ENCODE measurements at places on chromosomes 1 and 21.

DNA sequence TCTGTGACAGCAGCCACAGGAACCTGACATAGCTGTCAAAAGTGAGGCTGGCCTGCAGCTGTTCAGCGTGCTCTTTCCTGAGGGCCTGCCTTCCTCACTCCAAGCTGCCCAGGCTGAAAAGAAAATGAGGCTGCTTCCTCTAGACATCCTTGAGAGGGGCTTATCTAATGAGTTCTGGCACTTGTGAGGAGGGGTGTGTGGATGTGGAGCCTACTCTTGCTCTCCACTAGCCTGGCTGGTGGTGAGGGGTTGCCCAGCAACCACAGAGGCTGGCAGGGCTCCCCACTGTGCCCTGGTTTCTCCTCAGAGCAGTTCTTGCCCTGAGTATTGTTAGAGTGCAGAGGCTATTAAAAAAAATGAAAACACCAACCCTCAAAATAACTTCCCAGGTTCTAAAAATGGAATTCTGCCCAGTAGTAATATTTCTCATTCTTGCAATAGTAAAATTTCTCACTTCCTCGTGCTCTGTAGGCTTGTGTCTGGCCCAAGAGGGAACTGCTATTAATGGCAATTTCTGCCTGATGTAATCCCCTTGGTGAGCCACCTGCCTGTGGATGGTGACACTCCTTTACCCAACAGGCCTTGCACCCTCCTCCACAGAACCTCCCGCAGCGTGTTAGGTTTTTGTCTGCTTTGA is 52.6 kb upstream of the EPS8L3 start:
- no peaks in the 10 kb centered on the region for H3K36me3 ChIP-seq
- no peaks in the 10 kb centered on the region for H3K27me3 ChIP-seq
- H3K4me3 ChIP-seq, result no peak overlapping the region
- no peaks in the 10 kb centered on the region for H3K4me1 ChIP-seq
- no peak overlapping the region for H3K27ac ChIP-seq
- DNase-seq, result no peak

DNA sequence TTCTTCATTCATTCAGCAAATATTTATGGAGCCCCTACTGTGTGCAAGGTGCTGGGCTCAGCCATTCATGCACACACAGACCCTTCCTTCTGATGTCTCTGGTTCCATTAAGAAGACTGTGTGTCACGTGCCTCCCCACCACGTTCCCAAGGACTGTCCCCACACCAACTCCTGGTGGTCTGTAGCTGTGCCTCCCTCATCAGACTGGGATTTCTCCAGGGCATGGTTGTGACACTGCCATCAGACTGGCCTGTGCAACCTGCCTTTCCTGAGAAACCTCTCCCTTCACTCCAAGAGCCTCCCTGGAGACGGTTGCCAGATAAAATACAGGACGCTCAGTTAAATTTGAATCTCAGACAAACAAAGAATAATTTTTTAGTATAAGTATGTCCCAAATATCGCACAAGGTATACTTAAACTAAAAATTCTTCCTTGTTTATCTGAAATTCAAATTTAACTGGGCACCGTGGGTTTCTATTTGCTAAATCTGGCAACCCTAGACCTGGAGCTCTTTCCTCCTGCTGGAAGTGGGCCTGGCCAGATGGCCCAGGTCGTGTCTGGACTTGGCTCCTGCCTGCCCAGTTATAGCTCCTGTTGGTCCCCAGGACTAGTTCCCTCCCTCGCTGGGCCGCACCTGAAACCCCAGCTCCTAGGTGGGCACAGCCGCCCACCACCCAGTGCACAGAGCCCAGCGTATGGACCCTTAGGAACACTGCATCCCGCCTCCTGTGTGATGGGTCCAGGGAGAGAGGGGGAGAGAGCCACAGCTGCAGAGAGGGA is 76.9 kb downstream of the RAP1GAP start:
- DNase-seq, result no peak
- no peak overlapping the region for H3K4me3 ChIP-seq
- no peaks in the 10 kb centered on the region for H3K27me3 ChIP-seq
- H3K27ac ChIP-seq, result no peak overlapping the region
- peaks cover 26% of the 10 kb centered on the region for H3K4me1 ChIP-seq

DNA sequence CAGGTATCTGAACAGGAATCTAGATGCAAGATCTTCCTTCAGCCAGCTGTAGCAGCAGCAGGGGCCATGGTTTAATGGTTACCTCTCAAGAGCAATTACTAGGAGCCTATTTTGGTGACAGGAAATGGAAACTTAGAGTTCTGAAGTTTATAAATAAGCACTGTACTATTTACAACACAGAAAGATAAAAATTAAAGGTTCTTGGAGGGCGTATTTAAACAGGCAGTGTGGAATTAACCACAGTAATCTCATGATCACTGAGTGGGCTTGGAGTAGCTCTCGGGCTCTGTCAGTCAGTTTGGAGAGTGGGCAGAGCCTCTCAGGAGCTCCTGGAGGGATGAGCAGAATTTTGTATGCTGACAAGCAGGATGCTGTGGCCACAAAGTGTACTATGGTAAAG is 10.2 kb upstream of the FCRL5 start:
- H3K4me1 ChIP-seq, result no peaks in the 10 kb centered on the region
- no peak overlapping the region for H3K27ac ChIP-seq
- peaks cover 12% of the 10 kb centered on the region for H3K27me3 ChIP-seq
- DNase-seq, result no peak
- no peaks in the 10 kb centered on the region for H3K36me3 ChIP-seq

DNA sequence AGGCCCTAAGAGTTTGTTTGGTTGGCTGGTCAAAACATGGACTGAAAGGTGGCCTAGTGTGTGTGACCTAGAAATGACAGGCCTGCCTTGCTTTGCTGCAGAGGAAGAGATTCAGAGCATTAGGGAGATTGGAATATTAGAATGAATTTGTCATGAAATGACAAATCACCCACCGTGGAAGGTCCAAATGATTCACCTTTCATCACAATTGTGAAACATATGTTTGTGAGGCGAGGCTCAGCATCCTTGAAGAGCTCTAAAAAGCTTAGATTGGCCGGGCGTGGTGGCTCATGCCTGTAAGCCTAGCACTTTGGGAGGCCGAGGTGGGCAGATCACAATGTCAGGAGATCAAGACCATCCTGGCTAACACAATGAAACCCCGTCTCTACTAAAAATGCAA is 5.5 kb downstream of the LCE1B start:
- H3K36me3 ChIP-seq, result no peaks in the 10 kb centered on the region
- H3K4me3 ChIP-seq, result no peak overlapping the region
- H3K27me3 ChIP-seq, result peaks cover 19% of the 10 kb centered on the region
- no peak for DNase-seq
- H3K4me1 ChIP-seq, result no peaks in the 10 kb centered on the region

DNA sequence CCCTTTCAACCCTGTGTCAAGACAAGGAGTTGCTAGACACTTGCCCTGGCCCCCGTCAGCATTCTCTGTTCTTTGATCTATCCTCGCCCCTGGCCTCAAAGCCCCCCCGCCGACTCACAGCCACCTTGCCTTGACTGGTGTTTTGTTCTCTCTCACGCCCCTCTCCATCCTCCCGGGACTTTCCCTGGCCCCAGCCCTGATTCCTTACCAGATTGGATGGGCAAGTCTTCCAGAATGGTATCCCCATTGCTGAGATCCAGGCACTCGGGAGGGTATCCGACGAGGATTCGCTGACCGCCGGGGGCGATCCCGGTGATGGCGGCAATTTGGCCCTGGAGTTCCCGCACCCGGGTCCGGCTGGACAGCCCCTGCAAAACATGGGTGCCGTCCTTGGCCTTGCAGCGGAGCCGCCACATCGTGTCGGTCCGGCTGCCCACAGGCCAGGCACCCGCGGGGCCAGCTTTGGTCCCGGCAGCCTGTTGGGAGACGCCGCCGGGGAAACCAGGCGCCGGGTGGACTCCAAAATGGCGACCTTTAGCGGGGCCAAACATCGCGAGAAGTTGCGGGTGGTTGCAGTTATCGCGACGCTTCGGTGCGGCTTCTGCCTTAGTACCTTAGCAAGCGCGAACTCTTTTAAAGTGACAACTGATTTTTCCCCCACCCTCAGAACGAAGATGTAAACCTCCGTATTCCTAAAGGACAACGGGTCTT is 373 bp downstream of the YOD1 start:
- peak overlapping the region; percentile 79 for H3K27ac ChIP-seq
- no peaks in the 10 kb centered on the region for H3K27me3 ChIP-seq
- H3K36me3 ChIP-seq, result peaks cover 27% of the 10 kb centered on the region
- H3K4me1 ChIP-seq, result peaks cover 18% of the 10 kb centered on the region

GRCh38 chr1:210627755-210628154 is 299.1 kb downstream of the HHAT start:
- no peak overlapping the region for H3K27ac ChIP-seq
- DNase-seq, result no peak
- H3K27me3 ChIP-seq, result peaks cover 9% of the 10 kb centered on the region
- H3K4me3 ChIP-seq, result no peak overlapping the region
- no peaks in the 10 kb centered on the region for H3K36me3 ChIP-seq

GRCh38 chr1:91790392-91790791 is 95.6 kb downstream of the TGFBR3 start:
- peaks cover 32% of the 10 kb centered on the region for H3K4me1 ChIP-seq
- DNase-seq, result no peak
- no peaks in the 10 kb centered on the region for H3K36me3 ChIP-seq

- no peak overlapping the region for H3K4me3 ChIP-seq
- H3K36me3 ChIP-seq, result no peaks in the 10 kb centered on the region
- no peaks in the 10 kb centered on the region for H3K27me3 ChIP-seq
- no peaks in the 10 kb centered on the region for H3K4me1 ChIP-seq
- DNase-seq, result no peak
- H3K27ac ChIP-seq, result no peak overlapping the region
These were observed 29.4 kb upstream of the GNG4 start for GRCh38 chr1:235679005-235679404.

DNA sequence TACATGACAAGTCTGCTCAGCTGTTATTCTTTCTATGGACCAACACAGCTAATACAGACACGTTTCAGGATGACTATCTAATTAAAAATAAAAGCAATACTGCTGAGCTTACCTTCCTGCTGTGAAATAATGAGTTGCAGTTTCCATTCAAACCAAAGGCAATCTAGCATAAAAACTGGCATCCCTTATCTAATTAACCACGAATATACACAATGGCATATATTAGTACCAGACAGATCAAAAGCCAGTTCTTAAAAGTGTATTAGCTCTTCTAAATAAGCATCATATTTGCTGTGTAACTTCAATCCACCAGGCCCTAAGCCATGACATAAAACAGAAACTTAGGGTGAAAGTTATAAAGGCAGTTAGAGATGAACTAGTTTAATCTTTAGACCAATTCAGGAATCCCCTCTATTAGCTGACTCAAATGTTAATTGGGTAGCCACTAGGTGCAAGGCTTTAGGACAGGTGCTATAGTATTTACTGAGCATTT is 20.6 kb downstream of the TESK2 start:
- no peaks in the 10 kb centered on the region for H3K27me3 ChIP-seq
- no peak for DNase-seq
- H3K36me3 ChIP-seq, result no peaks in the 10 kb centered on the region
- no peak overlapping the region for H3K27ac ChIP-seq
- no peaks in the 10 kb centered on the region for H3K4me1 ChIP-seq

DNA sequence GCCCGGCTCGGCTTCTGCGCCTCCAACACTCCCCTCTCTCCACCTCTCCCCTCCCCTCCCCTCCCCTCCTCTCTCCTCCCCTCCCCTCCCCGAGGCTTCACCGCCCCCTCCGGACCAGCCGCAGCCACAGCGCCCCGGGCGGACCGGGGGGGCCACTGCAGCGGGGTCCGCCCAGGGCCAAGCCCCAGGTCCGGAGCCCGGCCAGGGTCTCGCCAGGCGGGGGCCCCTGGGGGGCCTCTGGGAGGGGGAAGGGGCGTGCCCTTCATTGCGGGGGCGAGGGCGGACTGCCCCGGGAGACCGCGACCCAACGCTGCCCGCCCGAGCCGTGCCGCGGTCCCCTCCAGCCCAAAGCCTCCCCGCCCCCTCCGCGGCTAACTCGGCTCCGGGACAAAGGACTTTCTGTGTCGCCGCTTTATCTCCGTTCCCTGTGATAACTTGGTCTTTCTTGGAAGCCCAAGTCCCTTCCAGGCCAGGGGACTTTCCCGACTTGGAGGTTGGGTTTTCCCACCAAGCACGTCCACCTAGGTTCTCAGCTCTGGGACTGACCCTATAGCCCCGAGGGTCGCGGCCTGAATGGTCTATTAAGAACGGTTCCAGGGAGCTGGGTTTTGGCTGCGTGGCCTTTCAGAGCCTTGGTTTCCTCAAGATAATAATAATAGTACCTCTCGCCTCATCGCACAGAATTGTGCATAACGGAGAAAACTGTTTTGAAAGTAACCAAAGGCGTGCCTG is at the start of gene UBQLN4:
Gene UBQLN4, minus strand, starts transcription at position 31 of the 732 bp plus-strand sequence. CDS start 97 bp downstream, outside the sequence.
- H3K4me3 ChIP-seq, result peak within 1 kb of the TSS; percentile 99
- peaks cover 9% of the 10 kb centered on the region for H3K4me1 ChIP-seq
- no peaks in the 10 kb centered on the region for H3K27me3 ChIP-seq
- peak; percentile 93 for DNase-seq
- peak within 1 kb of the TSS; percentile 95 for H3K27ac ChIP-seq
- peaks cover 19% of the 10 kb centered on the region for H3K36me3 ChIP-seq

DNA sequence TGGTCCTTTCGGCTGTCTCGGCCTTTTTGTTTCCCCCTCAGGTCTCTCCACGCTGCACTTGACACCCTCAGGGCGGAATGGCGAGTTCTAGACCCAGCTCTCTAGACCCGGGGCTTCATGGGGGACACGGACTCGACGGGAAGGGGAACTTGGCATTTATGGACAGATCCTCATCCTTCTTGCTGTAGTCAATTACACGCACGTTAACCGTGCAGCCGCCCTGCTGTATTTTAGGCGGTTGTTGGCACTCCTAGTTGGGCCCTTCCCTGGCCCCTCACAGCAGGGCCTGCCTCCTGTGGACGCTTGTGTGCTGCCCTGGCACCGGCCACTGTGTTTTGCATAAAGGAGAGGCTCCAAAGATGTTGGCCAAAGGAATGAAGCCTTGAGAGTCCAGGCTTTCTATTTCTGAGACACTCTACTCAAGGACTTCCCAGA is 558 bp upstream of the BTG3 start:
- no peaks in the 10 kb centered on the region for H3K27me3 ChIP-seq
- H3K27ac ChIP-seq, result no peak overlapping the region
- H3K4me3 ChIP-seq, result peak overlapping the region; percentile 89
- peaks cover 7% of the 10 kb centered on the region for H3K4me1 ChIP-seq
- DNase-seq, result peak; percentile 21
- peaks cover 8% of the 10 kb centered on the region for H3K36me3 ChIP-seq

DNA sequence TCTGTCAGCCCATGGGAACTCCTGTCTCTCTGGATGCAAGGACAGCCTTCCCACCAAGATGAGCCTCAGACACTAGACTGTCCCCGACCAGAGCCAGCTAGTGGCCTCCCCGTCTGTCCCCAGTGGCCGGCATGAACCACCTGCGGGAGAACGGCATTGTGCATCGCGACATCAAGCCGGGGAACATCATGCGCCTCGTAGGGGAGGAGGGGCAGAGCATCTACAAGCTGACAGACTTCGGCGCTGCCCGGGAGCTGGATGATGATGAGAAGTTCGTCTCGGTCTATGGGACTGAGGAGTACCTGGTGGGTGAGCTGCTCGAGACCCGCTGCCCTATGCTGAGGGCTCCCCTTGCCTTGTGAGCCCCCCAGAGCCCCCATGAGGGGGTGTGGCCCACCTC is 5.8 kb downstream of the IKBKE start:
- DNase-seq, result no peak
- peaks cover 17% of the 10 kb centered on the region for H3K4me1 ChIP-seq
- H3K4me3 ChIP-seq, result no peak overlapping the region
- no peak overlapping the region for H3K27ac ChIP-seq

Data from A673 (cell line).